ENCODE measurements at places on chromosomes 1 and 21.

- no peak for DNase-seq
Observed at GRCh38 chr1:207835958-207836357, 75.0 kb downstream of the CD34 start.

DNA sequence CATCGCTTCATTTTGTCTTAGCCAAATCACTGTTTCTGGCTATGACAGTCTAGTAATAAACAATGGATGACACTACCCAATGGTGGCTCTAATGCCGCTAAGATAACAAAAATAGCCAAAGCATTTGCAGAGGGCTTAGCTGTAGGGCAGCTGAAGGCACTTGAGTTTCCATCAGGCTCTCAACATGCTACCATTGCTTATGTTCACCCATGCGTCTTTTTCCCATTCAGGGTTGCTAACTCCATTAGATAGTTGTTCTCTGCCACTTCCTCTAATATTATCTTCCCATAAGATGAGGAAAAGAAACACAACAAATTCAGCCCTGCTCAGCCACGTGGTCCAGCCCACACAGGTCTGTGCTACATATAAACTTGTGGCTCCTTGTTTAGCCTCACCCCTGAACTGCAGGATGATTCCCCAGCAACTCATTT, 159.6 kb downstream of the TOMM20 start:
- no peak for DNase-seq

- DNase-seq, result no peak
Observed at GRCh38 chr1:64848136-64848535, 103.3 kb downstream of the RAVER2 start.

- no peak for DNase-seq
Observed at GRCh38 chr1:41666981-41667631, 182.6 kb upstream of the EDN2 start.

DNA sequence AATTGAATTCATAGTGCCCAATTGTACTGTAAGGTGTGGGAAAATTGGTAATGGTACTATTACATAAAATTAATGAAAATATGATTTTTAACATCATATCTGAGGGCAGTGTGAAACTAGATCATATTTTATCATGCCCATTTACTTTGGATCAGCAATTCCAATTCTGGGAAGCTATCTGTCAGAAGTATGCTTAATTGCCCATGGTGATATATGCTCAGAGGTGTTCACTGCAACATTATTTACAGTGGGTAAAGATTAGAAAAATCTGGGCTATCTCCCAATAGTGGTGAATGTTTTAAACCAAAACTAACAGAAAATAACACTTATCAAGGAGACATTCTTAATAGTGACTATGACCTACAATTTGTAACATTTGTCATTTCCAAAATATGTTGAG, 1260.0 kb downstream of the BRINP3 start:
- no peak for DNase-seq

DNA sequence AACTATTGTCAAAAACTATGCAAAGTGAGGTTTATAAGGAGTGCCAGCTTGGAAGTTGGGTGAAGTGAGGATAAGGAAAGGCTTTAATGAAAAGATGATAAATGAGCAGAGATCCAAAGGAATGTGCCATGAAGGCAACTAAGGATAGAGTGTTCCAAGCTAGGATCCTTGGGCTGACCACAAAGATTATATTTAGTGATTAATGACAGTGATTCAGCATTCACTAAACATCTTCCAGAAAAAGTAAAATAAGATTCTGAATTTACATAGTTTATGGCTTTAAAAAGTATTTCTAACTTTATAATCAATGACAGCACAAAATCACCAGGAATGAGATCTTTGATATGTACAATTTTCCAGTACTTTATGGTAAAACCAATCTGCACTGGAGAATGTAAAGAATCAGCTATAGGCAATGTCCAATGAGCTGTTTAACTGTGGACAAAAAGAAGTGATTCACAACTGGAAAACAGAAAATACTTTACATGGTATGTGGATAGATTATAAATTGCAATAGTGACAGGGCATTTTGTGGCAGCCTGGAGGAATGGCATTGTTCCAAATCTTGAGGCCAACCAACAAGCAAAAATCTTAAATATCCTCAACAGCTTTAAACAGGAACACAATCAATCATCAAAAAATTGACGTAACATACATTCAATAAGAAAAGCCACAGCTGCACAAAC, 91.2 kb upstream of the KCTD3 start:
- peak; percentile 32 for DNase-seq

- DNase-seq, result no peak
Observed at GRCh38 chr1:1183833-1184775, 10.4 kb downstream of the TTLL10 start.

GRCh38 chr1:209672705-209673630, 2.2 kb upstream of the G0S2 start:
- DNase-seq, result no peak

DNA sequence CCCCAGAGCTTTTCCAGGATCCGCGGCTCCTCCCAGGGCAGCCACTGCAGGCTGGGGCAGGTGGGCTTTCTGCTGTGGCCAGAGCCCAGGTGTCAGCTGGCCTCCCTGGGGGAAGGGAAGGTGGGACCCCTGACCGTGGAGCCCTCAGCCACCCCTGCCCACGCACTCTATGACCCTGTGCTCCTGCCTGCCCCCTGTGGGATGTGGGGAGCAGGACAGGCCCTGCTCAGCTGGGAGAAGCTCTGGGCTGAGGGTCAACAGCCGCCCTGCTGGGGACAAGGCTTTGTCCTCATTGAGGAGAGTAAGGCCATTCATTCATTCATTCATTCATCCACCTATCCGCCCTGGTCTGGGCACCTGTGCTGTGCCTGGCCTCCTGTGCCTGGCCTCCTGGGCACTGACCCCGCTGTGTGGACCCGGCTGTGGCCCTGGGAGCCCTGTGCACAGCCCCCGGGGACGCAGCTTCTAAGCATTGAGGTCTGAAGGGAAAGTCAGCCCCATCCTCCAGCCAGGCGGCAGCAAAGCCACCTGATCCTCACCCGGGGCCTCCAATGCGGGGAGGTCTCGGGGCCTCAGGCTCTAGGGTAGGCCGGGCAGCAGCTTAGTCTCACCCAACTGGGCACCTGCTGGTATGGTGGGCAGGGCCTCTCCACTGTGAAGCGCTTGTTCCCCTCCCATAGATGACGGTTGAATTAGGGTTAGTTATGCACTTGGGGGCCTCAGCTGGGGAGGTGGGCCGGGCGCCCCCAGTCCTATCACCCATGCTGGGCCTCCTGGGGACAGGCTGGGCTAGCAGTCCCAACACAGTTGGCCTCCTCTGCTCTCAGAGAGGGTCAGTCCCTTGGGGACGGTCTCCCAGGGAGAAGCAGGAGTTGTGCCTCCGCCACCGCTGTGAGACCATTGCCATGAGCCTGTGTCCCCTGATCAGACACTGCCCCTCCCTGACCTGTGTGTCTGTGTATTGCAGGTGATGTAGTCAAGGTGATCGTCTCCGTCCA, 6.0 kb downstream of the TNFRSF14 start:
- DNase-seq, result no peak

DNA sequence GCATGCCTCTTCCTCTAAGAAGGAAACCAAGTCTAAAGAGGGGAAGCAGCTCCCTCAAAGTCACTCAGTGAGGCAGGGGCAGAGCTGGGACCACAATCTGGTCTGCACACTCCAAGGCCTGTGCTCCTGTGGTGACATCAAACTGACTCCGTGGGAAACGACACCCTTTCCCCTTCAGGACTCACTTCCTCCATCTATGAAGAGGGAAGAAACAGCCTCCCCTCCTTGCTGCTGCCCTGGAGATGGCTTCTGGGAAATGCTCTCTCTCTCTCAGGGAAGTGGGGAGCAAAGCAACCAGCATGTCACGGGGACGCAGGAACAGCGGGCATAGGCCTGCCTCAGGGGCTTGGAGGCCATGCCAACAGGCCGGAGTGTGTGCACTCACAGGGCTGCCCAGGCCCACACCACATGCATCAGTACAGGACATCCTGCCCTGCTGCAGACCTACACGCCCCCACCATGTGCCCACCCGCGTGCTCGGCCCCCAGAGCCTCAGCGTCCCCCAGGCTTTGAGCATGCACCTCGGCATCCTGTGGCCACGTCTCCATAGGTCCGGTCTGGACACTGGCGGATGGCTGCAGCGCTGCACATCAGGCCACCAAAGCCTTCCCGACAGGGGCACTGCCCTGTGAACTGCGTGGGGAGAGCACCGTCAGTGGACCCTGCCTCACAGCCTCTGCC, 25.7 kb downstream of the LAMB3 start:
- DNase-seq, result no peak

DNA sequence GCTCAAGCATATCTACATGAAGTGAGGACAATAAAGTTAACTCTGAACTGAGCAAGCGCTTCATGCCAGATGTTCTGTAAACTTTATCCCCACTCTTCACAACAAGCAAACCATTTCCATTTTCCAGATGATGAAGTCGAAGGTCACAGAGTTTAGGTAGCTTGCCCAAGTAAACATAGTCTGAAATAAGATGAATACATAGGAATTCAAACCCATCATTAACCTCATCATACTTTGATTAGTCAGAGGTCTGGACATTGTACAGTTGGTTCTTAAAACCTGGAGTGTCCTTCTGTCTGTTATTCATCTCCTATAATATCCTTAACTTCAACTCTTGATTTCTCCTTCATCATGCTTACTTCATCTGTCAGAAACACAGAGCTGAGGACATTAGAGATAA, 180.3 kb upstream of the C8B start:
- DNase-seq, result no peak

DNA sequence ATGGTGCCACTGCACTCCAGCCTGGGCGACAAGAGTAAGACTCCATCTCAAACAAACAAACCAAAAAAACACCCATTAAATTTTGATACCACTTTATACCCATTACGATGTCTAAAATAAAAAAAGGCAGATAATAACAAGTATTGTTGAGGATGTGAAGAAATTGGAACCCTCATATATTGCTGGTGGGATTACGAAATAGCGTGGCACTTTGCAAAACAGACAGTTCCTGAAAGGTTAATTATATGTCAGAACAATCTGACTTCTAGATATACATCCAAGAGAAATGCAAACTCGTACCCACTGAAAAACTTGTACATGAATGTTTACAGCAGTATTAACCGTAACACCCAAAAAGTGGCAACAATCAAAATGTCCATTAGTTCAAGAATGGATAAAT, 70.3 kb downstream of the USP24 start:
- no peak for DNase-seq

DNA sequence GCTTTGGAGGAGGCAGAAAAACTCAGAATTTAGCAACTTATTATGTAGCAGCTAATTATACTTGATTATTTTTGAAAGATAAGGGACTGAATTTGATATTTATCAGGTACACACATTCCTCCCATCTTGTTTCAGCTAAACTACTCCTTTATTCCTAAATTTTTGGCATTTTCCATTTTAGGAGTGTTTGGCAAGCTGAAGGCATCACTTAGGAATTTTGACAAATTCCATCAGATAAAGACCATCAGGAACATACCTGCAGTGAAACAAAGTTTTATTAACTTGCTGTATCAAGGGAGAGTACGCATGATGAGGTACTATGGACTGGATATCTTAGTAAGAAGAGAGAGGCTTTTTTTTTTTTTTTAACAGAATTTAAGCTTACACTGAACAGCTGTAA, 1092.2 kb downstream of the PLA2G4A start:
- DNase-seq, result no peak

- no peak for DNase-seq
Observed at GRCh38 chr21:15514073-15514946, 215.5 kb upstream of the USP25 start.

DNA sequence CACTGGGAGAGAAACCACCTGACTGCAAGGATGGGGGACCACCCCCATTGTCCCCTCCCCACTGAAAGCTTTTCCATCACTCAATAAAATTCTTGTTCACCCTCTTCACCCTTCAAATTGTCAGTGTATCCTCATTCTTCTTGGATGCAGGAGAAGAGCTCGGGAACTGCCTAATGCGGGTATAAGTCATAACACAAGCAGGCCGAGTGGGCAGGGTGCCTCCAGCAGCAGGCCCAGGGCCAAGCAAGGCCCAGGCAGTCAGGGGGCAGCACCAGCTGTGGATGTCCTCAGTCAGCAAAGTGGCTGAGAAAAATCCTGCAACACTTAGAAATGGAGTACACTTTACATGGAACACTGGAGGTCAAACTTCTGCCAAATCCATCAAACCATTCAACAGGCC, 33.7 kb upstream of the SLC35A3 start:
- no peak for DNase-seq

DNA sequence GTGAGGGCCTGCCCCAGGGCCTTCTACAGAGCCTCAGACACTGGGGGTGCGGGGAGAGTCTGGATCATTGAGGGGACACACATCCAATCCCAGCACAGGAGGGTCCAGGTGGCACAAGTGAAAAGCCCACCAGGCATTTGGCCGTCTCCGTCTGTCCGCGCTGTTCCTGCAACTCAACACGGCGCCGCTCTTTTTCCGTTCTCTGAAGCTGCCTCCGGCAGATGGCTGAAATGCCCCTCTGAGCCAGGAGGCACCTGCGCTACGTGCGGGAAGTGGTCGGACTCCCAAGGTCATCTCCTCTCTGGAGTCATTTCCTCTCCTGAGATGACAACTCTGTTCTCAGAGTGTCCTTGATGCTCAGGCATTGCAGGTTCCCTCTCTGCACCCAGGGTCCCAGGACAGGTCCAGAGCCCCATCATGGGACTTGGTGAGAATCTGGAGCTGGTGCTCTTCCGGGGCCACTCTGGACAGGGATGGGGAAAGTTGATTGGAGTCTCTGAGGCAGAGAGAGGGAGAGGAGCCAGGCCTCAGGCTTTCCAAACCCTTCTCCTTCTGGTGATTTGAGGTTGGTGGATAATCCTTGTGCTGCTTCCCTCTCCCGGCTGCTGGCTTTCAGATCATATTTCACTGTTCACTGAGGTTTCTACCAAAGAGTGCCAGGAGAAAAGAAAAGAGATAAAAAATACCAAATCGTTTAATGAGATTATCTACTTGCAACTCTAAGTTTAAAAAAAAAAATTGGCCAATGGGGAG, 14.0 kb upstream of the MIXL1 start:
- no peak for DNase-seq

DNA sequence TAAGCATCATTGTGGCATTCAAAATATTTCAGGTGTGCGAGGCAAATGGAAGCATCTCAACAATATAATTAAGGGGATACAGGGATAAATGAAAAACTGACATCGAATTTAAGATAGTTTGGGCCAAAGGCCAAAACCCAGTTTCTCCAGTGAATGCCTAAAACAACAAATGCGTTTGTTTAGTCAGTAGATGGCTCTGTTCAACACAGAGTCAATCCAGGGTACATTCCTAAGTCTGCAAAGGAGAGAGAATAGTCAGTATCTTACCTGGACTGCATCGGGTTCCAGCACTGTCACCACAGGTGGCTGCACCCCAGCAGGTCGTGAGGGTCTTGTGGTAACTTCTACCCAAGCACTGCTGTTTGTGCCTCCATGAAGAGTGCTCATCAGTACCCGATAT, 321.1 kb downstream of the KCTD3 start:
- peak; percentile 35 for DNase-seq

- DNase-seq, result no peak
Observed at GRCh38 chr1:25482211-25482610, 51.5 kb downstream of the MACO1 start.

DNA sequence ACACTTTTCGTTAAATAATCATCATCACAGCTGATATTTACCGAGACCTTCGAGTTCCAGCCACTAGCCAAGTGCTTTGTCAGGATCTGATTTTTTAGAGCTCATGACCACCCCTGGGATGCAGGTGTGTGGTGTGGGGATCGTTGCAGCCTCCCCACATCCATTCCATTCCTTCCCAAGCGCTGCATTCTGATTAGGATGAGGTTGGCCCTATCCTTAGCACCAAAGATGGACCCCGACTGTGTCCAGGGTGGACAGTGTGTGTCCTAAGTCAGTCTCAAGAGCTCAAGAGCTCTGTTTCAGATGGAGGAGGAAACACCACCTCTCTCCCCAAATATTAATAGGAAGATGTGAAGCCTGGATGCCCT, 74.1 kb downstream of the PSMG1 start:
- no peak for DNase-seq

- no peak for DNase-seq
Observed at GRCh38 chr1:22845398-22845935, 127.2 kb downstream of the LACTBL1 start.

Data from COLO829 (cell line).